ENCODE measurements at places on chromosomes 5 and 9.

DNA sequence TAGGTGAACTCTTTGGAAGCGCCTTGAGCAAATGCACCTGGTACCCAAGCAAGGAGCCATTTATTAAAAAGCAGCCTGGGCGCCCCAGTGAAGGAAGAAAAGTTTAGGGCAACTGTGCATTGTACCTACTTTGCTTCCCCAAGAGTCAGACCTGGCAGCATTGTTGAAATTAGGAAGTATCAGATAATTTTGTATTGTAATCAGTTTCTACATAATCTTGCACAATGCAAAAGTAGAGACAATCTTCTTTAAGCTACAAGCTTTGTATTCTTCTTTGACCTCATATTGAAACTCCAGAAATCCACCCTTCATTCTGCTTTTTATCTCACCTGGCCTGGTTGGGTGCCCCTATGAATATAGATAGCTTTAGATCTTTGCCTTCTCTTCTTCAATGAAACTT lies 490.8 kb downstream of the RASEF start:
- no peak for DNase-seq

- no peak for DNase-seq
These were observed 679.8 kb downstream of the CETN3 start for GRCh38 chr5:89729623-89730301.

DNA sequence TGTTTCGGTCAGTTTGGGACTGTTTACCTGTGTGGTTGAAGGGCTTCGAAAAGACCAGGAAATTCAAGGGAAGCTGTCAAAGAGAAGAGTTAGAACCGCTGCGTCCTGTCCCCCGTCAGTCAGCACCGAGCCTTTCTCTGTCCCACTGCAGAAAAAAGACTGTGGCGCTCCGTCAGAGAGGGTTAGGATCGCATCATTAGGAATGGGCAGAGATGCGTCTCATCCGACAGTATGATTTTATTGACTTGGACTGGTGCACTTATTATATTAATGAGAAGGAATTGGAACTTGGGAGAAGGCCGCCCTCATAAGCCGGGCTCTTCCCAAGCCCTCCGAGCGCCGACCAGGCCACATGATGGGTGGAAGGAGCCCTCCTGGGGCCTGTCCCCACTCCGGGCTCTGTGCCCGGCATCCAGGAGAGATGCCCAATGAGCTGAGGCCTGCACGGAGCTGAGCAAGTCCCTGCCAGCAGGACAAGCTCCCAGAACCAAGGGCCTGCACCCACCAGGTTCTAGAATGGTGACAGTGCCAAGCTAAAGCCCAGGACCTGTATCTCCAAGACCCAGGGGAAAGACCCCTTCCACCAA lies 71.5 kb downstream of the NEK6 start:
- DNase-seq: no peak

- no peak for DNase-seq
These were observed 64.9 kb upstream of the ZSWIM6 start for GRCh38 chr5:61267116-61267515.

DNA sequence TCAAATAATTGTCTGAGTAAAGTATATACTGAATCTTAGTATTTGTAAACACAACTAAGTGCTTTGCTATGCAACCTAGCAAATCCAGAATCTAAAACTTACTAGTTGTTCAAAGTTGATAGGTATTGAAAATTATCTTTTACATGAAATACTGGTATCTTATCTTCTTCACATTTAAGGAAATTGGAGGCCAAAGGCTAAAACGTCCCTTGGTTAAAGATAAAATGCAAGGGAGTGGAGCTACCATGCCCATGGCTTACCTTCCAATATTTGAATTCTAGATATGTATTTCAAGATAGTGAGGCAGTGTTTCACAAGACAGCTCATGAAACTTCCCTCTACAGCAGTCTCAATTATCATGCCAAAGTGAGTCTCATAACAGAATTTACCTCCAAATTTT lies 373.5 kb downstream of the KIAA0825 start:
- DNase-seq: no peak

DNA sequence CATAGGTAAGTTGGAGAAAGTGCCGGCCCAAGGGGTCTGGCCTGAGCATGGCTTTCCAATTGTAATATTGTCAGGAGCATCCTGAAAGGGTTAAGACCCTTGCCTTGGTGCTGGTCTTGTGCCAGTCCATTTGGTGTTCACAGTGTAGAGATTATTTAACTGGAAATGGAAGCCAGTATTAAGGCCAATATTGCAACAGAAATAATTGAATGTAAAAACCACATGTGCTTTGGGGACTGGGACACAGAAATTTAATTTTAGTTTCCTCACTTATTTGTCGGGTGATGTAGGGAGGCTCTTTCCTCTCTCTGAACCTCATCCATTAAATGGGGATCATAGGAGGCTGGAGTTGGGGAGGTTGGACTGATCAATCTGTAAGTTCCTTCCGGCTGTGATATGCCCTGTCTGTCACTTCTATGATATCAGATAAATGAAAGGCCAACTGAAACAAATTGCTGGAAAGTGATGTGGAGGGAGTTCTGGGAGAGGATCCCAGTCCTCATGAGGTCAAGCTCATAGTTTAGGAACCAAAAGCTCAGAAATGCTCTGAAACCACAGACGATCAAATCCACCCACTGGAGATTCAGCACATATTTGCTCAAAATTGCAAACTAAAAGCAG lies 54.8 kb upstream of the COL15A1 start:
- no peak for DNase-seq

DNA sequence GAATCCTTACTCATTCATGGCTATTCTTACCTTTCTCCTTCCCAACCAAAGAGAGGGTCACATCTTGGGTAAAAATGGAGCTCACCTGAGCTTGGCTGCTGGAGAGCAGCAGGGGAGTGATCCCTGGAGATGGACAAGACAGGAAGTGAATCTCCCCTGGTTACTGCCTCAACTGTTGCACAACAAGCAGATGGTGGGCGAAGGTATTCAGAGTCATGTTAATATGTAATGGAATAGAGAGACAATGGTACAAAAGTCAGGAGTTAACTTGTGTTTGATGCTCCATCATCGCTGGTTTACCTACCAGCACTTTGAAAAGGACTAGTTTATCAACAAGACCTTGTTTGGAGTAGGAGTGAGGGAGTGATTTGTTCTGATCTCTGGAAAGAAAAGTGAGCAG lies 13.0 kb upstream of the PLPP1 start:
- DNase-seq: no peak

DNA sequence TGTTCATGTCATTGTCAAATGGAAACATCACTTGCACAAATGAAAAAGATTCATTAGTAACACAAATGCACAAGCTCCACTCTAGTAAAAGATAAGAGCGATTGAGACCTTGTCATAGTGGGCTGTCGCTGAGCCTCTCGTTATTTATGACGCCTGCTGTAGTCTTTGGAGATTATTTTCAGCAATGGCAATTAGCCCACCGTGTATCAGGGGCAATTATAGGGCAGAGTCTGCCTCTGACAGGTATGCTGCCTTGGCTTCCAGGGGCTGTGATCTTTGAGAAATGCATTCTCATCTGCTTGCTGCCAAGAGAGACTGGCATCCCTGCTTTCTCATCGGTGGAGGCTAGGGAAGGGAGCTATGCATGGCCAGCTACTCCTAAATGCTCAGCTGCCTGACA lies 426.8 kb upstream of the CLINT1 start:
- no peak for DNase-seq

DNA sequence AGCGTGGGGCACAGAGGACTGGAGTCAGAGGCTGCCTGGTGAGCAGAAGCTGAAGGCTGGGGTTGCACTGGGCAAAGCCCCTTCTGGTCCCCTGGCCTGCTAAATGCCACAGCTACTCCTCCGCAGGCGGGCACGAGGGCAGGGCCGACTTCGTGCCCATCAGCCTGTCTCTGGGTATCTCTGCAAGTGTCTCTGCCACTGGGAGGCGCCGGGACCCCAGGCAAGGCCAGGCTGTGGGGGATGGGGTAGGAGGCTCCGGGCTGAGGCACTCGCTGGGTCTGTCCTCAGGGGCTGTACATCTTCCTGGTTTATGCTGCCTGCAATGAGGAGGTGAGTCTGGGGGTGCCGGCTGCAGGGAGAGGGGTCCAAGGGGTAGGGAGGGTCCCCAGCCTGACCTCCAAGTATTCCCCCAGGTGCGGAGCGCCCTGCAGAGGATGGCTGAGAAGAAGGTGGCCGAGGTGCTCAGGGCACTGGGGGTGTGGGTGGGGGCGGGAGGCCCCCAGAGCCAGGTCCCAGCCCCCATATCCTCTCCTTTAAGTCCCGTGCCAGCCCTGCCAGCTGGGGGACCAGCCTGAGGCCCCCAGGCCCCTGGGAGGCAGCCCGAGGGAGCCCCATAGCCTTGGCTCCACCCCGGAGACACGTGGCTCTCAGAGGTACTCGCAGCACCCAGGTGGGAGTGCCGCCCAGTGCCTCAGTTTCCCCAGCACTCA lies 25.1 kb downstream of the ADGRD2 start:
- DNase-seq: no peak

DNA sequence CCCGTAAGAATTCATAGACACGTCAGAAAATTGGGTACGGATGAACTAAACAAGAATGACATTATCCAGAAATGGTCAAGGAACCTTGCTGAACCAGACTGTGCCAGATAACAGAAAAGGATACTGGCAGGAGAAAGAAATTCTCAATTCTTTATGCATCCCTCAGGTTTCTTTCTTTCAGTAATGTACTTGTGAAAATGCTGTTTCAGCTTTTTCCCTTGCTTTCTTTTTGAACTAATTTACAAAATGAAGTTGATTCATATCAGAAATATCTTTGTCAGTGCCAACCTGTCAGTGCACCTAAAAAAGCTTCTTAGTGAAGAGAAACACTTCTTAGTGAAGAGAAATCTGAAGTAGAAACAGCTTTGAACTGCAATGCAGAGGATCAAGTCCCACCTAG lies 643.6 kb upstream of the RORB start:
- DNase-seq: no peak

DNA sequence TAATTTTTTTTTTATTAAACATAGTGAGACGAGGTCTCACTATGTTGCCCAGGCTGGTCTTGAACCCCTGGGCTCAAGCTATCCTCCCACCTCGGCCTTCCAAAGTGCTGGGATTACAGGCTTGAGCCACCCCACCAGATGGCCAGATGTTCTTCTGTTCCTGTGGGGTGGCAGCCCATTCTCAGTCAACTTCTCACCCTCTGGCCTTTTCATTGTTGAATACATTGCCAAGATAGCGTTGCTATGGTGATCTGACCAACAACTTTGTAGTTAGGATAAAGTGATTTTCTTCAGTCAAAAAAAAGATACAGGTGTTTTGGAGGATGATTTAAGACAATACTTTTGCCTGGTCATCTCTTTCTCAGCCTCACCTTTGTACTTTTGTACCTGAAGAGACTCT lies 109.1 kb downstream of the EGFLAM start:
- DNase-seq: no peak

- DNase-seq: peak; percentile 52
These were observed 2.1 kb upstream of the TRAF1 start for GRCh38 chr9:120928483-120929228.

DNA sequence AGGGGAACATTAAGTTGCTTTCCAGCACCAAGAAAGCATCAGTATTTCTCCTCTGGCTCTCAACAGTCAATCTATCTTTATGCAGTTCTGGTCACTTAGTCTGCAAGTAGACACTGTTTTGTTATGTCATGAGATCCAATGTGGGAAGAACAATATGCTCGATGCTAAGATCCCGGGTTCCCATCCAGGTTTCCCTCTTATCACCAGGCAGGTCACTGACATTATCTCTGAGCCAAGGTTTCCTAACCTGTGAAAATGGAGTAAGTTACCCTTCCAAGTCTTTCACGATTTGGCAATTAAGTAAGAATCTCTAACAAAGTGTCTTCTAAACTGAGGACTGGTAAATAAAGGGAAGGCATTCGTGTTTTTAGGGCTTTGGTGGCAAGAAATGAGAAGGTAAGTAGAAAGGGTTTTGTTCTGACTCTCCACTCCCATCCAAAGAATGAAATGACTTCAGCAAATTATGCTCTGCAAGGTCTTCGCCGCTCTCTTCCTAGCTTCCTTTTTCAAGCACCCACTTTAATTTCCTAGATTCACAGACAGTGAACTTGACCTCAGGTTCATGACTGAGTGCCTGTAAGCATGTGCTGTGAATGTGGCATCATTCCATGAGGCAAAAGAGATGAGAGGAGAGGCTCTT lies 86.4 kb downstream of the DCP2 start:
- DNase-seq: no peak

- DNase-seq: no peak
These were observed 59.3 kb upstream of the RIOK2 start for GRCh38 chr5:97242341-97242740.

DNA sequence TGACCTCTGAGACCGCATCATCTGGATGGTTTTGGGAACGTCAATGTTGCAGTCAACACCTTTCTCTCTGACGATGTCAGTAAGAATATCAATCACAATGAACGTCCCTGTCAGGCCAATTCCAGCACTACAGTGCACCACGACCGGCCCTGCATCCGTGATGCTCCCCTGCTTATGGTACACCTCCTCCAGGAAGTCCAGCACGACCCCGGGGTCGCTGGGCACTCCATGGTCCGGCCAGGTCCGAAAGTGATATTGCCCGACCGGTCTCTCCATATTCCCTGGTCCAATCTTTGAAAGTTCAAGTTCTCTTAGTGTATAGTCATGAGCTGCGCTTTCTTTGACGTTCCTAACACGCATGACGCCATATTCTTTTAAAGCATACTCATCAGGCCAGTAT lies 203.6 kb upstream of the PRDM9 start:
- no peak for DNase-seq

GRCh38 chr9:123495731-123496130 lies 139.7 kb downstream of the CRB2 start:
- no peak for DNase-seq

GRCh38 chr5:116428966-116429365 lies 145.7 kb downstream of the SEMA6A start:
- no peak for DNase-seq

- DNase-seq: no peak
These were observed 30.0 kb downstream of the GOLM1 start for GRCh38 chr9:86069206-86069869.

- DNase-seq: no peak
These were observed 11.2 kb downstream of the ALG2 start for GRCh38 chr9:99210572-99210971.

DNA sequence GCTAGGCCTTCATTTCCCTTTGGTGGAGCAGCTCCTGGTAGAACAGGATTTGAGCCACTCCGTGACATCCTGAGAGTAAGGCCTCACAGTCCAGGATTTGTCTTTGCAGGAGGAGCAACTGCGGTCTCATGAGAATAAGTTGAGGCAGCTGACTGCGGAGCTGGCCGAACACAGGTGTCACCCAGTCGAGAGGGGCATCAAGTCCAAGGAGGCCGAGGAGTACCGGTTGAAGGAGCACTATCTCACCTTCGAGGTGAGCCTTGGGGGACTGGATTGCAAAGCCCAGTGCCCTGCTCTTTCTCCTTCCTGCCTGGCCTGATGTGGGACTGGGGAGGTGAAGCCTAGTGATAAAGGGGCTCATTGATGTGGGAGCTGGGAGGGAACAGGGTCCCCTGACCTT lies 44.3 kb downstream of the PSD2 start:
- DNase-seq: no peak

DNA sequence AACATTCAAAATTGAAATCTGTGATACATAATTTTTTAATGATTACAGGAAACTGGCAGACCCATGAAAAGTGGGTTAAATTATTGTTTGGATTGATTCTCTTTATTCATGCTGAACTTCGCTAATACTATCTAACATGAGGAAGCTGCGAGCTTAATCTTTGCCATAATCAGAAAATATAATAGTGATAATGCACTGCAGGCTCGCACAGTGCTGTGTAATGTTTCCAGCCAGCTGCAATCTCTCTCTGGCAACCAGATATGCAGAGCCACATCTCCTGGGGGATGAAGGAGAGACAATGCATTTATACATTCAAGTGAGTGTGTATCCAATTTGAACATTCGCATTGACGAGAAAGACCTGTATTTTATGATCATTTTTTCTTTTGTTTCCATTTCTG lies 669.7 kb upstream of the RGMB start:
- DNase-seq: no peak

Data from DMS153 (cell line).